ENCODE measurements at places on chromosomes 5 and 9.

GRCh38 chr9:78663369-78663768, 366.4 kb downstream of the PSAT1 start:
- no peak for DNase-seq

- no peak for DNase-seq
These were observed 95.8 kb upstream of the TBCA start for GRCh38 chr5:77871946-77872345.

DNA sequence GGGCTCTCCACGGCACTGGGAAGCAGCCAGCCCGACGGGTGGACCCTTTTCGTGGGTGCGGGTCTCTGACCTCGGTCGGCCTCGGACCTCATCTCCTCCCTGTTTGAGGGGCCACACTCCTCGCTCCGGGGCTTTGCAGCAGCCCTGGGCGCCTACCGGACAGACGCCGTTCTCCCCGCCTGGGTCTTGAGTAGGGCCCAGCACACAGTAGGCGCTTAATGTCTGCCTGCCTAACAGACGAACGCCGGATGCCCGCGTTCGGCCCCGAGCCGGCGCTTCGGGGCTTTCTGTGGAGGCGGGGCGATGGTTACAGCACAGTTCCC, 842 bp upstream of the GTF3C5 start:
- no peak for DNase-seq

DNA sequence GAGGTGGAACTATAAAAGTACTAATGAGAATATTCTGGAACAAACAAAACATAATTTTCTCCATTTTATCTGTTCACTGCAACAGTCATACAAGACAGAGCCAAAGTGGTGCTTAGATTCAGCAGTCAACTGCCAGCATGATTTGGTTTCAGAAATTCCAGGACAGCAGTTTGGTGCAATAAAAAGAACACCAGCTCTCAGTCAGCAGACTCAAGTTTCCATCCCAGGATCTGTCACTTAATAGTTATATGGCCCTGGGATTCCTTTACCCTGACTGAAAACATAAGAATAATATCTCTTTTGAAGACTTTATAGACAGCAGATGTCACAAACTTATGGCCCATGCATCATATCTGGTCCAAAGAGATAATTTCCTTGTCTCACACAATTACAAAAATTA, 92.8 kb upstream of the RASEF start:
- no peak for DNase-seq

- DNase-seq, result no peak
These were observed 322.7 kb upstream of the SEMA6A start for GRCh38 chr5:116897291-116897690.

All from esophagus squamous epithelium (tissue), 5 donors.